ENCODE measurements at places on chromosomes 12 and 14.

- DNase-seq = no peak
These were observed 11.2 kb upstream of the LRIG3 start for GRCh38 chr12:58931518-58931917.

DNA sequence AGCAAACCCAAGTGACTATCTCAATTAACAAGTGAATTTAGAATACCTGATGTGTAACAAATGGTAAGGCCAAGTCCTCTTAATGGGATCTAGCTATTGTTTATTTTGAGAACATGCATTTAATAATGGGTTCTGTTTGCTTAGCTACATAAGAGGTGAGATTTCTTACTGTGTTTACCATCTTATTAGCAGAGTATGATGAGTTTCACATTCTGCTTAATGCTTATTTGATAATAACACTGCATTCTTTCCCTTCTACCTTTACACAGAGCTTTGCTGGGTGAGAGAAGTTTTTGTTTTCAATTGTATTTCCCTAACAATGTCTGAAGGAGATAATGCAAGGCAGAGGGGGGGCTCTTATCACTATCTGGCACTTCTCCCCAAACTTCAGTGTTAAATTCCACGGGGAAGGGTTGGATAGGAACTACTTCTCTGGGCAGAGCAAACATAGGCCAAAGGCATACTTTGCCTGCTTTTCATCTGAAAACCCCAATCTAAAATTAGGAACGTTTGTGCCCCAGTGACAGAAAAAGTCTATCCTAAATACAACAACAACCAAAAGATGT, 129.0 kb upstream of the ATXN7L3B start:
- DNase-seq = no peak

DNA sequence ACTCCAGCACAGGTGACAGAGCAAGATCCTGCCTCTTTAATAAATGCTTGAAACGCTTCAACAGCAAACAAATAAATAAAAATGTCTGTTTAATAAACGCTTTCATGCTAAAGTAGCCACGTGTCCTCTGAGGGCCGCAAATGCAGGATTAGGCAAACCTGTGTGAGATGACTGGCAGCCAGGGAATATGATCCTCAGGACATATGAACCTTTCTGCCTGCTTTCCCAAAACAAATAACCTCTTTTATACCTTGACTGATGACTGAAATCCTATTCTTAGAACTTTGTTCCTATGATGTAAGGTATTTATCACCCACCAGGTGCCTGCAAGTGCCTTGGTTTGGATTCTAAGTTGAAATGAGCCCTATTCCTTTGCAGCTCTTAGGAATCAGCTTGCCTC, 14.5 kb upstream of the FLVCR2 start:
- no peak for DNase-seq

DNA sequence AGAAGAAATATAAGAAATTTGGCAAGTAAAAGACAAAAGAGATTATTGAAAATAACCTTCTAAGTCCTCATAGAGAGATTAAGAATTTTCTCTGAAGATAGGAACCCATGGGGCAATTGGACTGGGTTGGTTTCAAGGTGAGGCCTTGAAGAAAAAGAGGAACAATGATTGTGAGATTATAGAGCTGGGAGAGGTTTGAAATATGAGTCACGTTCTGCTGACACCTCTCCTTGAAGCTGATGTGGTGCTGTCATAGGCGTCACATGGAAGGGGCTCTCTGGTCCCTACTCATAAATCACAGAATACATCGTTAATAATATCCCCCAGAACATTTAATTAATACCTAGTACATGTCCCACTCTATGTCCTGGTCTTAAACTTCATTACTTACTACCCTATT, 227.6 kb upstream of the PDE3A start:
- no peak for DNase-seq

GRCh38 chr14:89171168-89171567, 245.9 kb downstream of the FOXN3 start:
- DNase-seq = no peak

DNA sequence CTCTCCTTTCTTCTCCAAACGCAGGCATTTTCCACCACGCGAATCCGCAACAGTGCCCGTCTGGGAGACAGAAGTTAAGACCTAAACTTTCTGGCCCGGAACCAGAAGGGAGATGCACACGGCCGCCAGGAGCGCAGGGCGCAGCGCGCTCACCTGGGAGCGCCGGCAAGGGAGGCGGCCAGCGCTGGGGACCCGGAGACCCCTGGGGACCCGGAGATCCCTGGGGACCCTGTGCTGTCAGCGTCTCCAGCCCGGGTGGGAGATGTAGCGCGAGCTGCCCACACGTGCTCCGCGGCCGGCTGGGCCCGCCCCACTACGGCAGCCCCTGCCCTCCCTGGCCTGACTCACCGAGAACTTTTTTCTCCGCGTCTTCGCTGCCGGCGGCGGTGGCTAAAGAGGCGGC, 620 bp downstream of the YBX3 start:
- peak; percentile 8 for DNase-seq

- peak; percentile 40 for DNase-seq
These were observed 4.6 kb downstream of the AP1G2 start for GRCh38 chr14:23562822-23563472.

GRCh38 chr14:32784405-32784804, 154.3 kb upstream of the NPAS3 start:
- DNase-seq = no peak

DNA sequence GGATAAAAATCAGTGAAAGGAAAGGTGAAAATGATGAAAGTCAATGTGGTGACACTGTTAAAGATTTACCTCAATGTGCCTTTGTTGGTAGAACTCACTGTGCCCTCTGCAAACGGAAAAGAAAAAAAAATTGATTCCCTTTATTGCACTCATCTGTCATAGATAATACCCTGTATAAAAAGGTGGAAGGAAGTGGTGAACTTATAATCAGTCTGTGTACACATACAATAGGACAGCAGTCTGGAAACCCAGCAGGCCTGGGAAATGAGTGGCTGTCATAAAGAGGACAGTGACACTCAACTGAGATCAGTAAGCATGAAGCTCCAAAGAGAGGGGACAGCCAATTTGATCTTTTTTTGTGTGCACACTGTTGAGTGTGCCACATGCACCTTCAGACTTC, 364.7 kb downstream of the NOVA1 start:
- DNase-seq = no peak

DNA sequence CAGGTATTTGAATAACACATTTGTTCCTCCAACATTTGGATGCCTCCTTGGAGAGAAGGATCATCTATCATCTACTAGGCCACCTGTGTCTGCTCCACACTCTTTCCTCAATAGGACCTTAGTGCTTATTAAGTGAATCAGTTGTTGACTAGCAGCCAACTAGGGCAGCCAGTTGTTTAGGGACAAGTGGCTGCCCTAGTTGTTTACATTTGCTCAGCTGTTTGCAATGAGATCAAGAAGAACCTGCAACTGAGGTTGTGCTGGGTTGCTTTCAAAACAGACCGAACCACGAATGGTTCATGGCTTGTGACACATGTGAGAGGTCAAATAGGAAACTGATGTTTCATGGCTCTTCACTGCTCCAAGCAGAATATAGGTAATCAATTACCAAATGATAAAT, 53.8 kb downstream of the TMCC3 start:
- DNase-seq = peak; percentile 60

DNA sequence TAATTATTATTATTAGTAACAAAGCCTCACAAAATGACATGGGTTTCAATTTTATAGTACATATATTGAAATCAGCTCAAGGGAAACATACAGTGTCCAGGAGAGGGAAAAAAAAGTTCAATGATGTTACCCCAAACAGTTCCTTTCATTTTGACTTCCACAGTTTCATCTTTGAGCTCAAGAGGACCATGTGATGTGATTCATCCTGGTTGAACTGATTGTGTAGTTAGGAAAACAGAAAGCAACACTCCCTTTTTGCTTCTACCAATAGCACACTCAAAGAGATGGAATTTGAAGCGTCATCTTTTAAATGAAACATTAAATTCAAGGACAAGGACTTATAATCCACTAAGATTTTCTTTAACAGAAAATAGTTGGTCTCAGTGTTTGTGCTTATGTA, 461.0 kb downstream of the FOXG1 start:
- no peak for DNase-seq

- DNase-seq = no peak
These were observed 1277.6 kb upstream of the SEL1L start for GRCh38 chr14:82811246-82811645.

- no peak for DNase-seq
These were observed 24.1 kb upstream of the SLC6A13 start for GRCh38 chr12:286531-287300.

- DNase-seq = peak; percentile 98
These were observed 24.2 kb downstream of the GOLGA3 start for GRCh38 chr12:132804426-132804861.

DNA sequence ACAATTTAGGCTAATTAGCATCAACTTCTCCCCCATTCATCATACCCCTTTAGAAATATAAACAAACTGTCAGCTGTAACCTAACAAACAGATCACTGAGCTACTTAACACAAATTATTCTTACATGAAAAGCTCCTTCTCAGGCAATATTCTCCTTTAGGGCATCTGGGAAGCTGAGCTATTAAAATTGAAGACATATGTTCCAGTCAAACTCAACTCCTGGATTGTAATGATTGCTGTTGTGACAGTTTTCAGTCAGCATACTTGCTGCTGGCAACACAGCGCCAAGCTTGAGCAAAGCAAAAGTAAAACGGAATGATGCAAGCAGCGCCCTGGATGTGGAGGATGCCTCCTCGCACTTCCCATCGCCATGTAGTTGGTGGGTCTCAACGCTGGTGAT, 82.4 kb downstream of the SLC25A21 start:
- DNase-seq = no peak

DNA sequence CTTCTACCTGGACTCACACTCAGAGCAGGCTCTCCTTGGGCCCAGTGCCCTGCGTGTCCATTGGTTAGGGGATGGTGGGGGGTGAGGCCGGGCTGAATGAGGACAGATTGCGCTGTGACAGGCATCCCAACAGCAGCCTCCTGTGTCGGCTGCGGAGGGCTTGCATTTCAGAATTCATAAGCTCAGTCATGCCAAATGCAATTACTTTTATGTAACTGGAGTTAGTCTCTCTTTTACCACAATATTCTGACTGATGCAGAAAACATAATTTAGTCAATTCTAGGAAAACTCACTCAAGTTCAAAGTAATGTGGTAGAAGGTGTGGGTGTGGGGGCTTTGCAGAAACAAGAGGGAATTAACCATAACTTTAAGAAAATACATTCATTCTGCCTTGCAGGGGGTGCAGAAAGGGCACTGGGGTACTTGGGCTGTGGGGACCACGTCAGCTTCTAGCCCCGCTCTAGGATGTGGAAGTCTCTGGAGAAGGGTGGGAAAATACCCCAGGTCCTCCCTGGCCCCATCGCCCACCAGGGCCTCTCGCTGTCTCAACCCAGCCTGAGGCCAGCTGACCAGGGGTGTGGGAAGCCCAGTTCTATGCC, 257.7 kb downstream of the ADGRD1 start:
- no peak for DNase-seq

GRCh38 chr12:132446633-132447326, 43.2 kb upstream of the FBRSL1 start:
- no peak for DNase-seq

- DNase-seq = no peak
These were observed 17.7 kb downstream of the C12orf71 start for GRCh38 chr12:27064397-27065342.

DNA sequence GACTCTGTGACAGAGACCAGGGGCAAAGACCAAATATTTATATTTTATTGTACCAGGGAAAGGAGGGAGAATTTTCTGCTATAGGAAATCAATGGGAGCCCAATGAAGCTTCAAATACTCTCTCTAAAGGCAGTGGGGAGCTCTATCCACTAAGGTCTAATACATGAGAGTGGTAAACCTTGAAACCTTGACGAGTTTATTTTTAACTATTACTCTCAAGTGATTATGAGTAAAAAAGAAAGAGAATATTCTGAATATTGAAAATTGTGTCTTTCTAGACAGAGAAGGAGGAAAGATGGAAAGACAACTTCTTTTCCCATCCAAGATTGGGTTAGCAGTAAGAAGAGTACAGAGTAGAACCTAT, 1722.1 kb upstream of the SEL1L start:
- DNase-seq = no peak

GRCh38 chr12:107655281-107656065, 30.1 kb upstream of the PWP1 start:
- no peak for DNase-seq

DNA sequence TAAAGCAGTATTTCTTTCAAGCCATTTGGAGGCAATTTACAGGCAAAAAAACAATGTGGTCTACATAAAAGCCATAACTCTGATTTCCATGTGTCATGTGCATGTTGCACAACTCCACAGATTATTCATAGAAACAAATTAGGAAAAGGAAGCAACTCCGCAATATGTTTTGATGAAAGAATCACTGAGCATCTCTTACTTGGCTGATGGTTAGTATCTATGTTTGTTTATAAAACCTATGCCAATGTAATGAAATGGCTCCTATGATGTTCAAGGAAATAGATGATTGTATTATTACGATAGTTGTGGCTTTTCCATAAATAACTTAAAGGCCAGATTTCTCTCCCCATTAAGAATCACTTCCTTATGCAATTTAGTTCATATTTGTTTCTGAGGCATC, 373.7 kb downstream of the CCDC91 start:
- DNase-seq = no peak

- no peak for DNase-seq
These were observed 13.3 kb downstream of the LLPH start for GRCh38 chr12:66117242-66117641.

- peak; percentile 74 for DNase-seq
These were observed 1.5 kb upstream of the KRT7 start for GRCh38 chr12:52231305-52232202.

- no peak for DNase-seq
These were observed 31.2 kb downstream of the BCL11B start for GRCh38 chr14:99240627-99241324.

- no peak for DNase-seq
These were observed 3.4 kb downstream of the ACTN1 start for GRCh38 chr14:68975667-68976066.

DNA sequence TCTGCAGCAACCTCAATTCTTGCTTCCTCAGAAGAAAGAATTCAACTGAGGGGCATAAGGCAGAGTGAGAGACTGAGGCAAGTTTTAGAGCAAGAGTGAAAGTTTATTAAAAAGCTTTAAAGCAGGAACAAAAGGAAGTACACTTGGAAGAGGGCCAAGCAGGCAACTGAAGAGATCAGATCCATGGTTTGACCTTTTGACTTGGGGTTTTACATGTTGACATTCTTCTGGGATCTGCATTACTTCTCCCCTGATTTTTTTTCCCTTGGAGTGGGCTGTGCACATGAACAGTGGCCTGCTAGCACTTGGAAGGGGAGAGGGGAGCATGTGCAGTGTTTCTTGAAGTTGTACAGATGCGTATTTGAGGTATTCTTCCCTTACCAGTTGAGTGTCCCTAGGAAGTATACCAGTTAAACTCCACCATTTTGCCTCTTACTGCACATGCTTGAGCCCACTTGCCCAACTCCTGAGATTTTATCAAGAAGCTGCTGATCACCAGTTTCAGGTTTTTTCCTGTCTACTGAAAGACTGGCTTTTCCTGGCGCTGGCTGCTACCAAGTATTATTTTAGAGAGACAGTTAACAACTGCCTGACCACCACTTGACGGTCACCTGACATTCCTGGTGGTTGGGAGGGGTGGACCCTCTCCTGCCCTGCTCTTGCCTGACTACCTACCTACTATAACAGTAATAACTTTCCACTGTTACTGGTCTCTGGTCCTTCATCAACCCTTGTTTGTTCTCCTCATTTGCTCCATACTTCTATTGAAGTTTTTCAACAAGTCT, 26.0 kb upstream of the TMTC2 start:
- no peak for DNase-seq

GRCh38 chr12:31323391-31324115, 2.4 kb downstream of the SINHCAF start:
- no peak for DNase-seq

Data from T47D (cell line).